Jurkat, Clone E6-1 (cell line): ENCODE measurements at places on chromosomes 2 and 18.
A peak's percentile ranks its signal among the peaks of the same experiment; 100 is the strongest.

DNA sequence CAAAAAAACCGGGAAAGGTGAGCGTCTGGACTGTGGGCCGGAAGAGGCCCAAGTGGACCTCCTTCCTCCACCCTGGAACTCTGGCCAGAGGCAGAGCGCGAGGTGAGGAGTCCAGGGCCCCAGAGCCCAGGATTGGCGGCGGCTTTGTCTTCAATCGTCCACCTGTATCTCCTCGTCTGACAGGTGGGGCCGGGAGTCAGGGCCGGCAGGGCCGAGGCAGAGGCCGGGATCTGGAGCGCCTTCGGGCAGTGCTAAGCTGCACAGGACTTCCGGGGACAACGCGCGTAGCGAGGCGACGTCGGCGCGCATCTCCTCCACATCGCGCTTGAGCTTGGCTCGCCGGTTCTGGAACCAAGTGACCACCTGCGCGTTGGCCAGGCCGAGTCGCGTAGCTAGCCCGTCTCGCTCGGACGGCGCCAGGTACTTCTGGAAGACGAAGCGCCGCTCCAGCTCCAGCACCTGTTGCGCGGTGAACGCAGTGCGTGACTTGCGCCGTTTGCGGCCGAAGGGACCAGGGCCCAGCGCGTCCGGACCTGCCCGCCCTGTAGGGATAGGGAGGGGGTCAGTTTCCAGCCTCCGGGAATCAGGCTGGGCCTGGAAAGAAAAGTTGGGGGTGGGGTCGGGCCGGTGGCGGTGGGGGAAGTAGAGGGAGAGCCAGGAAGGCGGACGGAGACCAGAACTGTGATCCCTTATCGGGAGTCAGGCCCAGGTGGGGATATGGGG is 1.5 kb downstream of the LBX2 start:
- no peak for DNase-seq

DNA sequence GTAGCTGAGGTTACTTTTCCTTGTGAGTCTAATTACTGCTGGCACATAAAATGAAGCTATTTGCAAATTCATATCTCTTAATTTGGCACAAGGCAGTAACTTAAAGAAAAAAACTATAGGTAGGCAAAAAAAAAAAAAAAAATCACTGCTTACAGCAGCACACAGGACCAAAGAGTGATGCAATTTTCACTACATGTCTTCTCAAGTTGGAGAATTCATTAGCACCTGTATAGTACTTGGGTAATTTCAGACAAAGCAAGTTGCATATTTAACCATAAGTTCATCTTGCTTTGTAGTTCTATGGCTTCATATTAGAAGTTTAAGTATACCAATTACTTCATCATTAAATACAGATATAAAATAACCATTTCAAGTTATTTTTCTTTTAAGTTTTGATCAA is 33.7 kb upstream of the RBBP8 start:
- DNase-seq = no peak

GRCh38 chr18:50218432-50219197 is 23.7 kb upstream of the MYO5B start:
- peak; percentile 35 for DNase-seq

DNA sequence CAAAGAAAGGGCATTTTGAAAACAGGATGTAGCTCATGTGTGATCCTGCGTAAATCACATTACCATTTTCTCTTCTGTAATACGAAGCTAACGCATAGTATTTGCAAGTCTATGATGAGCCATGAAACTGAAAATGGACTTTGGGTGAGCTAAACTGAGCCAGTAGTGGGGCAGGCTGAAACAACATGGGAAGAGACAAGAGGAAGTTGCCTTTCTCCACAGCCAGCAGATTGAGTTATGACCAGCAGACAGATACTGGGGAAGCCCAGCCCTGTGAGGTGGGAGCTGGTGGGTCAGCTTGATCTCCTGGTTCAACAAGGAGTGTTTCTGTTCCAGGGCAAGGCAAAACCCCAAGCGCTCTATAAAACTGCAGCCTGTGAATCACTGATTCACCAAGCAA is 11.8 kb downstream of the CYRIA start:
- DNase-seq = no peak

DNA sequence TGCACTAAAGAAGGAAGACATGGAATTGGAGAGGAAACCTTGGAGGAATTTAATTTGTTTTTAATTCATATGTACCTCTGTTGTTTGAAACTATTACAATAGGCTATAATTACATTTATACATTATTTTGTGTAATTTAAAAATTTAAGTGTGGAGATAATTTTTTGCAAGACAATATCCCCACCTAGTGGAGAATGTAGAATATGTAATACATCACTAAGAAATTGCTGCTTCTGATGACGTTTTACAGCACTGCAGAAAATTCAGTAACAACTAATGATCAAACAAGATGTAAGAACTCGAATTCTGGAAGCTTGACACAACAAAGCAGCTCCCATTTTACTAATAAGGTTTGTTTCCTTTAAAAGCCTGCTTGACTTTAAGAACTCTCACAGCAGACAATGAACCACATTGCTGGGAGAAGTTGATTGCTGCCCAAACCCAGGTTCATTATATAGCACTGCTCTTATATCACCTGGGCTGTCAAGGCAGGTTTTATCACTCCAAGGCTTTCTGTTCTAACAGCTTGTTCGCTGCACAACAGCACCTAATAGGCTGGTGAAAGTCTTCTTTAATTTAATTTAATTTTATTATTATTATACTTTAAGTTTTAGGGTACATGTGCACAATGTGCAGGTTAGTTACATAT is 53.4 kb downstream of the THADA start:
- peak; percentile 38 for DNase-seq

DNA sequence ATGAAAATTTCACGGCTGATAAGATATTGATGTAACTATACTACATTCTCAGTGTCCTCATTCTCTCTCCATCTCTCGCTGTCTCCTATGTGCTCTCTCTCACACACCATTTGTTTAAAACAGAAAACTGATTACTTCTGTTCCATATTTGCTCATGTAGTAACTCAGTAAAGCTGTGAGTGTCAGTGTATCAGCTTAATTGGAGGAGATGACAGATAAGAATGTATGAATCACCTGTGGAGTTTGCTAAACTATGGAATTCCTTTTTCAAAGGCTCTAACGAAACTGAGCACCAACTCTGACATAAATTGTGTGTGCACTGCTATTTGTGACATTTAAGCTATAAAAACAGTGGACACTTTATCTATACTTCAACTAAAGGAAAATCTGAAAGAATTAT is 1080.0 kb downstream of the DSC3 start:
- no peak for DNase-seq

DNA sequence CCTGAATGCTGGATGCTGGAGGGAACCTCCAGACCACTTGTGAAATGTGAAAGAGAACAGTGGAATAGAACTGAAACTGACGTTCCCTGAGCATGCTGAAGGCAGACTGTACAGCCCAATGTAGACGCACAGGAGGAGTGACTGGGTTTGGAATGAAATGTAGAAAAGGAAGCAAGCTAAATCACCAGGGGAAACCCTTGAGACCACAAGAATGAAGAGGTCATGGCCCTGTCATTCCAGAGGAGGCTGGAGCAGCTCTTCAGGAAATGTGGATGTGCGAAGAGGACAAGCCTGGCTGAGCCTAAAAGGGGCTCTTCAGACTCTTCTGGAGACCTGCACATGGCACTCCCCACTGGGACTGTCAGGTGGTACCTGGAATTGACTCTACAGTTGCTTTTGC is 118.5 kb upstream of the ALPP start:
- DNase-seq = no peak

GRCh38 chr2:231127480-231127879 is 2.6 kb upstream of the HTR2B start:
- DNase-seq = no peak
